GM18507 (cell line): ENCODE measurements at places on chromosomes 7 and 10.
A peak's percentile ranks its signal among the peaks of the same experiment; 100 is the strongest.

- no peak for DNase-seq
These were observed 262.2 kb downstream of the BAMBI start for GRCh38 chr10:28939281-28940157.

DNA sequence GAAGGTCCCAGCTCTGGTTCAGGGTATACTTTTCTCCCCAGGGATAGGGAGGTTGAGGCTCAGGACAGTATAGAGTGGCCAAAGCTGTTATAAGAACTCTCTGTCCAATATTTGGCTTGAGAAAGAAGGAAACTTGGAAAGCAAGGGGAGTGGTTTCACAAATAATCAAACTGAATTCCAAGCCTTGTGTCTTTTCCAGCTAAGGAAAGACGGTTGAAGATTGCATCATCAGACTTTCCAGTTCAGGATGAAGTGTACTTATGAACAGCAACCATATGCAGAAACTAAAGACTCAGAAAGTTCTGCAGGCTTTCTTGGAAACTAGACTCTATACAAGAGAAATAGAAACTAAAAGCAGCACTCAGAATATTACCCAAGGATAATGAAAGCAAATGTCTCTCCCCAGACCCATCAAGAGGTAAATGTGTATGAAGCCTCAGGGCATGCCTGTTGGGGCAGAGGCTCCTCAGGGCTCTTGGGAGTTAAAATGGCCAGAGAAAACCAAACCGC, 46.4 kb downstream of the RAMP3 start:
- peak; percentile 18 for DNase-seq

- DNase-seq, result no peak
These were observed 59.3 kb downstream of the OSBPL3 start for GRCh38 chr7:24920451-24921361.

- no peak for DNase-seq
These were observed 148.4 kb upstream of the RNF32 start for GRCh38 chr7:156492170-156492569.

- DNase-seq, result no peak
These were observed 23.6 kb downstream of the AKR1B1 start for GRCh38 chr7:134435161-134435920.

DNA sequence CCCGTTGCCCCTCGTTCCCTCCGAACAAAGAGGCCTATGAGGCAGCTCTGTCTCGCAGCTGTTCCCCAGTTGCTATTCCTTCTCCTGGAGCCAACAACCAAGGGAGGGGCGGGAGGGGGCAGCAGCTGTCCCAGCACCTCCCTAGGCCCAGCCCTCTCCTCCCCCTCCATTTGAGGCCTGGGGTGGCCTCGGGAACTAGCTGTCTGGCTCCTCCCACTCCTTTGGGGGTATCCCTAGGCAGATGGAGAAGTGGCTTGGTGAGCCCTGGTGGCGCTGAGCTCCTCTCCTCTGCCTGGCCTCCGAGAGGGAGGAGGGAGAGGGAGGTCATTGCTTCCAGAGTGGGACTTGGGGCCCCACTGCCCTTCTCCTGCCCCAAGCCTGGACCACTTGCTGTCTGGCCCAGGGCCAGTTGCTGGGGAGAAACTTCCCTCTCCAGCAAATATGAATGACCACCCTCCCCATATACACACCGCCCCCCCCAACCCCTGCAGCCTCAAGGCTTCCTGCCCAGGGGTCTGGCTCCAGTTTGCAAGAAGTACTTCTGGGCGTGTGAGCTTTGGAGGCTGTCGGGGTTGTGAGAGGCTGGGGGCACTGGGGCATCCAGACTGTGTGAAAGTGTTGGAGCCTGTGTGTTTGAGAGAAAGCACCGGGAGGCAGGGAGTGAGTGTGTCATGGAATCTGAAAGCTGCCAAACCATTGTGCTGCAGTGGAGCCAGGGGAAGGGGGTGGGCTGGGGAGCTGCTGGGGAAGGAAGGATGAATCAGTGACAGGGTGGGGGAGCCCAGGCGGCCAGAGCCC, 3.1 kb downstream of the FLNC start:
- no peak for DNase-seq

DNA sequence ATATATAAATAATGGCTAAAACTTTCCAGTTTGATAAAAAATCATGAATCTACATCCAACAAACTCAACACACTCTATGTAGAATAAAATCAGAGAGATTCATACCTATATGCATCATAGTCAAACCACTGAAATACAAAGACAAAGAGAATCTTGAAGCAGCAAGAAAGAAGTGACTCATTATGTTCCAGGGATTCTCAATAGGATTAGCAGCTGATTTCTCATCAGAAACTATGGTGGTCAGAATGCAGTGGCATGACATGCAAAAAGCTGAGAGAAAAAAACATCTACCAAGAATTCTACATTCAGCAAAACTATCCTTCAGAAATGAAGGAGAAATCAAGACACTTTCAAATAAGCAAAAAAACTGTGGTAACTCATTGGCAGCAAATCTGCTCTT, 187.4 kb downstream of the RNLS start:
- DNase-seq, result no peak

DNA sequence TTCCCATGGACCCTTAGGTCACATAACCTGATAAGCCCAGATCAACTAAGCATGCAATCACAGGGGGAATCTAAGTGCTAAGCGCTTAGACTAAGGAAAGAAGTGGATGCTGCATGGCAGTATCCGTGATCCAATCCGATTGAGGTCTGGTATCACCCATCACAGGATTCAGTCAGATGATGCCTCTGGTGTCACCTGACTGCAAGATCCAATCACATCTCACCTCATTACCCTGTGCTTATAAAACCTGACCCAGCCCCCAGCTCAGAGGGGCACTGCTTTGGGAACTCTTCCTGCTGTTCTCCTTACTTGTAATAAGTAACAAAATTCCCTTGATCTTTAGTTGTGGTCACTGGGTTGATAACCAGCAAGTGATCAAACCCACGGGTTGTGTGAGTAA, 84.7 kb upstream of the TMEM168 start:
- no peak for DNase-seq

DNA sequence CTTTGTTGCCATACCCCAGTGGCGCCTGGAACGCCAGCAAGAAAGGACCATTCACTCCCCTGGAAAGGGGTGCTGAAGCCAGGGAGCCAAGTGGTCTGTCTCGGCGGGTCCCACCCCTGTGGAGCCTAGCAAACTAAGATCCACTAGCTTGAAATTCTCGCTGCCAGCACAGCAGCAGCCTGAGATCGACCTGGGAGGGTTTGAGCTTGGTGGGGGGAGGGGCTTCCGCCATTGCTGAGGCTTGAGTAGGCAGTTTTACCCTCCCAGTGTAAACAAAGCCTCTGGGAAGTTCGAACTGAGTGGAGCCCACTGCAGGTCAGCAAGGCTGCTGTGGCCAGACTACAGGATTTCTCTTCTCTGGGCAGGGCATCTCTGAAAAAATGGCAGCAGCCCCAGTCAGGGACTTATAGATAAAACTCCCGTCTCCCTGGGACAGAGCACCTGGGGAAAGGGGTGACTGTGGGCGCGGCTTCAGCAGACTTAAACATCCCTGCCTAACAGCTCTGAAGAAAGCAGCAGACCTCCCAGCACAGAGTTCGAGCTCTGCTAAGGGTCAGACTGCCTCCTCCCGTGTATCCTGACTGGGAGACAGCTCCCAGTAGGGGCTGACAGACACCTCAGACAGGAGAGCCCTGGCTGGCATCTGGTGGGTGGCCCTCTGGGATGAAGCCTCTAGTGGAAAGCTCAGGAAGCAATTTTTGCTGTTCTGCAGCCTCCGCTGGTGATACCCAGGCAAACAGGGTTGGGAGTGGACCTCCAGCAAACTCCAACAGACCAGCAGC, 281.1 kb upstream of the SP4 start:
- no peak for DNase-seq

DNA sequence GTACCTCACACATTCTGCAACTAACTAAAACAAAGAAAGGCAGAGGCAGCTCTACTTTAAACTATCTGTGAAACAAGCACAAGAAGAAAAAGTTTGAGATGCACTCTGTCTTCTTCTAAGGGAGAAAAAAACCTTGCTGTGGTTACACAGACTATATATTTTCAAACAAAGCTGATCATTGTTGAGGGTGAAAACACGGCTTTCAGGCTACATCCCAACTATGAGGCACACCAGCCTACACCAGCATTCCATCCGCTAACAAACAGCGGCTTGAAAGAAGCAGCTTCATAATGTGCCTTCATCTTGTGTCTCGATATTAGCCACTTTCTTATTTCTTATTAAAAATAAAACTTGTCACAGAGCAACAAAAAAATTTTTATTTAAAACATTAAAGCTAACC, 79.1 kb downstream of the USP6NL start:
- DNase-seq, result no peak

DNA sequence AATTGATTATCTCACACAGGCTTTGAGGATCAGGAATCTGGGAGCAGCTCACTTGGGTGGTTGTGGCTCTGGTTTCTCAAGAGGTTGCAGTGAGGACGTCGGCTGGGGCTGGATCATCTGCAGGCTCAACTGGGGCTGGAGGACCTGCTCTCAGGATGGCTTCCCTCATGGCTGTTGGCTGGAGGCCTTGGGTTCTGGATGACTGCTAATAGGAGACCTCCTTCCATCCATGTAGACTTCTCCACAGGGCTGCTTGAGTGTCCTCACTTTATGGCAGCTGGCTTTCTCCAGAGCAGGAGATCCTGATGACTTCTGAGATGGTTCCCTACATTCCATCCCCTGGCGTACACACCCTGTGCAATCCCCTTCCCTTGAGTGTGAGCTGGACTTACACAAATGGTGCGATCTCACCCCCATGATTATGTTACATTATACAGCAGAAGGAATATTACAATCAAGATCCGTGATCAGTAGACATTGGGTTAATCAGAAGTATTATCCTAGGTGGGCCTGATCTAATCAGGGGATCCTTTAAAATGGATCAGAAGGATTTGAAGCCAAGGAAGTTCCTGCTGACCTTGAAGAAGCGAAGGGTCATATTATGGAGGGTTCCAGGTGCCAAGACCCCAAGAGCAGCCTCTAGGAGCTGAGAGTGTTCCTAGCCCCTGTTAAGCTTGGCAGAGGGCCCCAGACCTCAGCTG, 122.2 kb downstream of the CXCL12 start:
- no peak for DNase-seq

DNA sequence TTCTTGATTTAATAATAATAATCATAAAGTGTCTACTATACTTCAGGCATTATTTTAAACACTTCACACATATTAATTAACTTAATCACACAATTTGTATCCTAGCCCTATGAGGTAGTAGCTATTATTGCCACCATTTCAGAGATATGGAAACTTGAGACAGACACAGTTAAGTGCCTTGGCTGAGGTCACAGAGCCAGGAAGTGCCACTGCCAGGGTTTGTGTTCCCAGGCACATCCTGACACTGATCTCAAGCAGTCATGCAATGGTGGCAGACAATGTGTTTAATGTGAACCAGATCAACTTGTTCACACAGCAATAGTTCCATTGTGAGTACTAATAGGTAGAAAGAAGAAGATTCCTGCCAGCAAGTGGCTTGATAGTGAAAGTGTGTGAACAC, 666.0 kb downstream of the SUGCT start:
- DNase-seq, result no peak
